ENCODE measurements at places on chromosomes 11 and 22.

- no peak for DNase-seq
These were observed 144.8 kb downstream of the CRYBB2 start for GRCh38 chr22:25364281-25364680.

DNA sequence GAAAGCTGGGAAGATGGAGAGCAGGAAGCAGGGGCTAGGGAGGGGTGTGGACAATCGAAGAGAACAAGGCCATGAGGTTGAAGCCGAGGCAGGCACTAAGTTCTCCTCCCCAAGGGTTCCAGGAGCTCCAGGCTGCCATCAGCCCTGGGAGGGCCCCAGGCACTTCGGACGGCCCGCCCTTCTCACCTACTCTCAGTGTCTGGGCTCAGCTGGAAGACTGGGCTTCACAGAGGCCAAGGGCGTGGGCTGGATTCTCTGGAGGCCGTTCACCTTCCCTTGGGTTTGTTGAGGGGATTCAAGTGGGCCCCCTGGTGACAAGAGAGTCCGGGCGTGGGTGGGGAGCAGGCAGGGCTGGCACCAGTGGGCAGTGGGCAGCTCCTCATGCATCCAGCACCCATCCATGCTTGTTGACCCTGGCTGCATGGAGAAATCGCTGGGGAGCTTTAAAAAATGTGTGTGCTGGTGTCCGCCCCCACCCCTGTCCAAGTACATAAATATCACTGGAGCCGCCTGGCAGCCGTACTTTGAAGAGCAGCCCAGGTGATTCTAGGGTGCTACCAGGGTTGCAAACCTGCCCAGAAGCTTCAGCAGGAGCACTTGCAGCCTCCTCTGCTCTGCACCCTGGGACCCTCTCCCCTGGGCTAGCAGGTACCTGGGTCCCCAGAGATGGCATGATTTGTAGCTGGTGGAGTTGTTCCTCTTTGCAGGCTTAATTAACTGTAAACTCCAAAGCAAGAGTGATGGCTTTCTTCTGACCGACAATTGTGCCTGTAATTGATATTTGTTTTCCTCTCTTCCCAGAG is 74.3 kb downstream of the RTL6 start:
- DNase-seq = no peak

- DNase-seq = no peak
These were observed 867.2 kb upstream of the RAG2 start for GRCh38 chr11:37465221-37465620.

DNA sequence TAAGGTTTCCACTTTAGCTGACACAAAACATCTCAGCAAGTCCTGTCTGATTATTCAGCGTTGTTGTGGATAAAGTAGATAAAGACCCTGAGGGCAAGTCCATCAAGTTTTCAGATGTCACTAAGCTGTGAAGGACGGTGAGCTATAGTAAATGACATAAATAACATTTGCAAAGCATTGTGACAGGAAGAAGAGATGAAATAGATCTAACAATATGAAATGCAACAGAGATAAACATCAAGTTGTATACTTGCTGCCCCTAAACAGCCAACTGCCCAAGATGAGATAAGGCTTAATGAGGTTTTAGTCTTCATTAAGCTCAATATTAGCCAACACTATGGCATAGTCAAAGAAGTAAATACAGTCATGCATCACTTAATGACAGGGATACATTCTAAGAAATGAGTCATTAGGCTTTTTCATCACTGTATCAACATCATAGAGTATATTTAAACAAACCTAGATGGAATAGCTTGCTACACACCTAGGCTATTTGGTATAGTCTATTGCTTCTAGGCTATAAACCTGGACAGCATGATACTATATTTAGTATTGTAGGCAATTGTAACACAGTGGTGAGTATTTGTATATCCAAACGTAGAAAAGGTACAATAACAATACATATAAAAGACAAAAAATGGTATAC is 625.1 kb upstream of the ANO5 start:
- DNase-seq = no peak

GRCh38 chr22:49112176-49112575 is 715.5 kb downstream of the BRD1 start:
- no peak for DNase-seq

- DNase-seq = no peak
These were observed 54.5 kb downstream of the GAB2 start for GRCh38 chr11:78363024-78363619.

GRCh38 chr11:111336582-111337256 is 38.4 kb downstream of the POU2AF3 start:
- DNase-seq = no peak

- DNase-seq = no peak
These were observed 22.3 kb downstream of the TPST2 start for GRCh38 chr22:26567610-26568009.

DNA sequence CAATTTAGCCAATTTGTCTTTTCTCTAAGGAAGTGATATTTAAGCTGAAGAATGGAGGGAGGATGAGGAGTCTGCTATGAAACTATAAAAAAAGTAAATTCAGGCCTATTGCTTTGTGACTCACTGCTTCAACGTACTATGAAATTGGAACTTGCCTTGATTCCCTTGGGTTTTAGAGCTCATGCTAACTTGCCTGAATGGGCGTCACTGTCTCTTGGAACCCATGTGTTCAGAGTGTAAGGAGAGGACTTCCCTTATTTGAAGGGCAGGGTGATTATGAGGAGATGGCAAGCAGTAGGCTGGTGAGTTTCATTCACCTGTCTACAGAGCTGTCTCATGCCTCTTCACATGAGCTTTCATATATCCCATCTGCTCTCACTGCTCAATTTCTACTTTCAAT is 28.7 kb upstream of the WT1 start:
- no peak for DNase-seq

GRCh38 chr22:45598596-45599217 is 72.9 kb upstream of the ATXN10 start:
- DNase-seq = no peak

DNA sequence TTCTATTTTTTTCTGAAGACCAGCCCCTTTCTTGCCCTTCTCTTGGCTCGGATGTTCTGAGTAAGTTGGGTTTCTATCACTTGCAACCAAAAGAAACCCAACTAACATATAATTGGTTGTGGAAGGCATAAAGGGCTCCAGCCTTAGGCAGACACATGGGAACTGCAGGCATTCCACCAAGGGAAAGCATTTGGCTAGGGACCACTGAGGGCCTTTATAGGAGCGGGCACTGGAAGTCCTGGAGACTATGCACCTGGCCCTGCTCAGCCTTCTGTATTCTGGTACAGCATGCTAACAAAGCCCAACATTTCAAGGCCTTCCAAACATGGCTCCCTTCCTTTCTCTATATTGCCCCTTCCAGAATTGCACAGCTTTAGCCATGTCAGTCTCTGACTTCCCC is 17.6 kb upstream of the LMO1 start:
- no peak for DNase-seq

DNA sequence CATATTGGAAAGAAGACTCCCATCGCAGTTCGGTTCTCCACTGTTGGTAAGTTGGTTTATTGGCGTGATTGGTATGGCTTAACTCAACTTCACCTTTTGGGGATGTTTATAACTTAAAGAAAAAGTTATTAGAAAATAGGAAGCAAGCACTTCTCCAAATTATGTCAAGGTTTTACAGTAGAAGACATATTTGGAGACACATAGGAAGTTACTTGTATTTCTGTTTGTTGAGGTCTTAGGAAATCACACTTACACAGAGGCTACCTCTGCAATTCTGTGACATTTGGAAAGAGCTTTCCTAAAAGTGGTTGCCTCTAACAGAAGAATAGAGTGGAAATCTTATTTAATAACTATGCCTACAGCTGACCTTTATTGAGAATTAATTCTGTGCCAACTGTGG is 12.3 kb downstream of the CAT start:
- DNase-seq = no peak

DNA sequence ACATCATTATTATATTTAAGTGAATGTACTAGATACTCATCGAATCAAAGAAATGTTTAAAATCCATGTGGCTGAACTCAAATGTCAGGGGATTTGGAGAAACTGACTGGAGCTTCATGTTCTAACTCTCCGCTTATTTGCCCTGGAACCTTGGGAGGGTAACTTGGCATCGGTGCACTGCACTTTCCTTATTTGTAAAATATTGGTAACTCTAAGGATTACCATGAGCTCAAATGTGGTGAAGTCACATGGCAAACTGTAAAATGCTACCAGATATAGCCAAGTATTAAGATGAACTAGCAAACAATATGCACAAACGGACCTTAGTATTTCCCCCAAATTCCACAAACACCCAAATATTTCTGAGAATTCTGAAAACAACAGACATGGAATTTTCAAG is 75.6 kb downstream of the ETS1 start:
- DNase-seq = no peak

- no peak for DNase-seq
These were observed 199.5 kb downstream of the AASDHPPT start for GRCh38 chr11:106276859-106277436.

GRCh38 chr22:29727131-29727523 is 7.3 kb downstream of the CABP7 start:
- no peak for DNase-seq

DNA sequence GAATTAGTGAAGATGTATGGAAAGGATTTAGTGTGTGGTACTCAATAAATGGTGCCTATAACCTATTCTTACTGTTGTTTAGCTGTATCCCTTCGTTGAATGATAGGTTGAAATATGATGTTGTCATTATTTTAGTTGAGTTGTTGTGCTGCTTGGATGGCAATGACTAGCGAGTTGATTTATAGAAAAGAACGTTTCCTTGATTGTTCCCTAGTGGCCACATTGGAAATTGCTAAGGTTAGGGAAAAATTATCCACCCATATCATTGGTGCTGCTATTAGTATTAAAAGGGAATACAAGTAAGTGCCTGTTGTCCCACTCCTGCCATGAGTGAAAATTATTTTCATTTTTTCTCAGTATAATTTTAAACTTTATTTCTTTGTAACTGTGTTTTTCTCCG is 14.5 kb downstream of the EMSY start:
- DNase-seq = no peak

GRCh38 chr22:36208914-36209313 is 7.3 kb upstream of the APOL4 start:
- DNase-seq = no peak

DNA sequence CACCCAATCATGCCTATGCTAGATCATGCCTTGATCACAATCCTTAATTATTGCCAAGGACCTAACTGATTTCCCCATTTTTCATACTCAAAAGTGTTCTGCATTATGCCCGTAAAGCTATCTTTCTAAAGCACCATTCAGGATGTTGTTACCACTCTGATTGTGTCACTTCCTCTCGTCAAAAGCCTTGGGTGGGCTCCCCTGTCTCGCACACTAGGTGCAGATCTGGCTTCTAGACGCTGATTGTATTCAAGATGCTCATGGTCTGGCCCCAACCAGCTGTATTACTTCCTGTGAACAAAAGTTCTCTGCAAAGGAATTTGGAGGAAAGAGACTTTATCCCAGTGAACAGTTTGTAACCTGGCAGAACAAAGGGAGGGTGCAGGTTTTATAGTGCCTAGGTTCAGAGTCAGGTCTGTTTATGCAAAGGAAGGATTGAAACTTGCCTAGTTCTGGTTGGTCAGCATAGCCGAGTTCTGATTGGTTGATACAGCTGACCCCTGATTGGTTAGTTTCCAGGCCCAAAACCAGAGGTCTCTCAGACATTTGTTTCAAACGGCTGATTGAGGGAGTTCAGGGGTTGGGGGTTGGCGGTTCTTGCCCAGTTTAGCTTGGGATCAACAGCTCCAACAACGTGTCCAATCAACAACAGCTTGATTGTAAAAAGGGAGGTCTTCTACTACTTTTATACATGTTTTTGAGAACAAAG is 25.4 kb downstream of the ATG13 start:
- DNase-seq = no peak

DNA sequence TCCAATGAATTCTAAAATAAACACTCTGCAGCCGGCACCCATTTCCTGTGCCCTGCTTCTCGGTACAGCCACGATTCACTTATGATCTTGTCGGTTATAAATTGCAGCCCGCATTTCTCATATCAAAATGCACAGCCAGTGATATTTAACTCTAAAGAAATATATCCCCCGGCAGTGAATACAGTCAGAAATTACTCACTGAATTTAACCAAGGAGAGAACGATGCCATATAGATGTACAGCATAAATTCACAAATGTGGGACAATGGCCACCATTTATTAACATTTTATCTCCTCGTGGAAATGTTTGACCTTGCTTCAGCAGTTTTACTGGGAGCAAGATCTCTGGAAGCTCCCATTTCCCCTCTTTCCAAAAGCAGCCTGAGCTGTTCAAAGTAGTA is 1517.8 kb downstream of the BRD1 start:
- no peak for DNase-seq

GRCh38 chr11:82636615-82637014 is 97.0 kb downstream of the FAM181B start:
- DNase-seq = no peak

DNA sequence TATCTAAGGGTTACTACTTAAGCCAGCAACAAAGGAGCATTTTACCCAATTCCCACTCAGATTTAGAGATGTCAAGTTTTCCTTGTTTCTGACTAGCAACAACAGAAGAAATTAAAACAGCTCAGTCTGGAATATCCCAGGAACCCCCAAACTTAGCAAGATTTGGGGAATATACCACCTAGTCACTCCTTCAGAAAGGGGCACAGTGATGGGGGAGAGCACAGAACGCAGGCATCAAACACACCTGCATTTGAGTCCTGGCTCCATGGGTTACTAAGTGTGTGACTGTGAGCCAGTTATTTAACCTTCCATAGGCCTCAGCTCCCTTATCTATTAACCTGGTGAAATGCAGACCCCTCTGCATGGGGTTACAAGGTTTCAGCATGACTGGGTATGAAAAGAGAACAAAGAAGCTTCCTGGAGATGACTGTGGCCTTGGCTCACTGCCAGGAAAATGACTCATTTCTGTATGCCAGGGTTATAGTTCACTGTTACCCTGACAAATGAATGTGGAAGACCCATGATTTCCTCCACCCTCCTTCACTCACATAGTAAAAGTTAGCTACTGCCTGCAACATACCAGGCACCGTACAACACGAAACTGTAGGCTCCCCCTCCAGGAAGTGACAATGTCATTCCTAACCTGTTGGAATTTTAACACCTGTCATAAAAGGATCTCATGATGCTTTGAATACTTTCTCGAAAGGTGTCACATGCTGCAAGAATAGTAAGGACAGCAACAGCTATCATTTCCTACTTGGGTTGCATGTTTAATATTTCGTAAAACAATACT is 79.6 kb downstream of the ME3 start:
- peak; percentile 88 for DNase-seq

Data from activated T-cell treated with anti-CD3 and anti-CD28 coated beads for 24 hours (primary cell).